ENCODE measurements at places on chromosomes 11 and 22. TPM values are rescaled to one million over a fixed set of nuclear protein-coding genes. Genes with fewer than 3 reads are reported as not detected.

KLHL22 gene
- total RNA-seq, result 35.6 TPM

BARX2 gene
- total RNA-seq, result not detected

CD3D gene
- not detected for total RNA-seq

MEI1 gene
- 0.17 TPM for total RNA-seq

DYNC2H1 gene
- 61.2 TPM for total RNA-seq

NCR3LG1 gene
- 2.2 TPM for total RNA-seq

GVQW3 gene
- total RNA-seq, result 1.0 TPM

TBX1 gene
- 0.32 TPM for total RNA-seq

OR5B2 gene
- total RNA-seq, result not detected

CARD18 gene
- total RNA-seq, result not detected

POU2AF2 gene
- total RNA-seq, result not detected

EHF gene
- 1.4 TPM for total RNA-seq

OR52E8 gene
- total RNA-seq, result not detected

GANAB gene
- 218 TPM for total RNA-seq

TPP1 gene
- 73.6 TPM for total RNA-seq

MED15 gene
- 23.0 TPM for total RNA-seq

EXPH5 gene
- total RNA-seq, result 1.5 TPM

HPX gene
- total RNA-seq, result 0.77 TPM

ASCC2 gene
- total RNA-seq, result 31.9 TPM

OR8G1 gene
- not detected for total RNA-seq

DEFB131B gene
- not detected for total RNA-seq

TRIM64C gene
- not detected for total RNA-seq

POU2AF3 gene
- 0.26 TPM for total RNA-seq

PGA4 gene
- total RNA-seq, result 0.32 TPM

RTN4R gene
- 0.32 TPM for total RNA-seq

CSRP3 gene
- not detected for total RNA-seq

MFNG gene
- not detected for total RNA-seq

RPS6KB2 gene
- total RNA-seq, result 28.4 TPM

CARNS1 gene
- 0.16 TPM for total RNA-seq

GSTP1 gene
- total RNA-seq, result 486 TPM

CD3E gene
- not detected for total RNA-seq

GRAP2 gene
- not detected for total RNA-seq

TMEM191C gene
- 1.1 TPM for total RNA-seq

IGF2 gene
- total RNA-seq, result 0.69 TPM

PPM1F gene
- total RNA-seq, result 22.8 TPM

SLC5A4 gene
- total RNA-seq, result not detected

PRG3 gene
- total RNA-seq, result not detected

SMIM35 gene
- total RNA-seq, result not detected

EFEMP2 gene
- 71.1 TPM for total RNA-seq

HOATZ gene
- not detected for total RNA-seq

VSTM5 gene
- total RNA-seq, result under 0.01 TPM

KIAA1671 gene
- under 0.01 TPM for total RNA-seq

LARGE2 gene
- not detected for total RNA-seq

MS4A15 gene
- not detected for total RNA-seq

HTATIP2 gene
- 45.9 TPM for total RNA-seq

UBQLN3 gene
- 0.16 TPM for total RNA-seq

DBX1 gene
- total RNA-seq, result not detected
